ENCODE measurements at places on chromosomes 6 and 20.

DNA sequence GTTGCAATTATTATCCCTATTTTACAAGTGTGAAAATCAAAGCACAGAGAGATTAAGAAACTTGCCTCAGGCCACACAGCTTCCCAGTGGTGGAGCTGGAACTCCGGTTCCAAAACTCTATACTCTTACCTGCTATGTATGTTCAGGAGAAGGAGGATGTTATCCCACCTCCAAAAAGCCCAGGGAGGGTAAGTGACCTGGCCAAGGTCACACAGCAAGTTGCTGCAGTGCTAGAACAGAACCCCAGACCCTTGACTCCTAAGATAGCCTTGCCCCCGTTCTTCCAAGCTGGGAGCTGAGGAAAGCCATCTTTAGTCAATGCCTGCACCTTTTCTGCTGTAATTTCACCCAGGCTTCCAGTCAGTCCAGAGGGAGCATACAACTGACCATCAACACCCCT, 42.3 kb downstream of the BPIFB1 start:
- no peak for DNase-seq

DNA sequence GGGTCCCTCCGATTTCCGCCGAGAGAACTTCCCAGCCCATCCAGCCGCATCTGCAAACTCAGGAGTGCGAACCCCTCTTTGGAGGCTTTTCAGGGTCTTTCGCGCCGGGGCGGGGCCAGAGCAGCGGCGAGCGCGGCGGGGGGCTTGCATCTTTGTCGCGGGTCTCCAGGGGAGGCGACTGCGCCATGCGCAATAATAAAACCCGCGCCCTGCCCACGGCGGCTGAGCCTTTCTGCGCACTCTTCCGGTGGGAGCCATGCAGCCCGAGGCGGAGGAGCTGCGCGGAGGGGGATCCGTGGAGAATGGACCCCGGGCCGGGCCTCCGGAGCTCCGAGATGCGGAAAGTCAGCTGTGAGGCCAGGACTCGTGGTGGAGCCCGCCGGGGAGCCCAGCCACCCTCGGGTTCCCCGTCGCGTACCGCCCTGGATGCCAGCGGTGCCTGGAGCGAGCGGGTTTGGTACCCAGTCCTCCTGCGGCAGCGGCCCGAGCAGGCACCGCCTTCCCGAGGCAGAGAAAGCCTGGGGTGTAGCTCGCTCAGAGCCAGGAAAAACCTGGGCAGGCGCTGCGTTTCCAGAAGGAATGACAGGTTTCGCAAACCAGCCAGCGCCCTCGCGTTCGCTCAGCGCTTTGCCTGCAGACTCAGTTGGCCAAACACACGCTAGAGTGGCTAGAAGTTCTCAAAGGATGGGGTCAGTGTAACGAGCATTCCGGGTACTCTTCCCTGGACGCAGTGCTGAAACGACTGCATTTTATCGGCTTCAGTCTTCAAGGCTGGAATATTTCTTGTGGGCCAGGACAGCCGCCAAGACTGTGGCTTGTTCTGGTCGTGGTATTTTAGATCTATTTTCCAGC, 1.2 kb downstream of the AKAP12 start:
- no peak for DNase-seq

DNA sequence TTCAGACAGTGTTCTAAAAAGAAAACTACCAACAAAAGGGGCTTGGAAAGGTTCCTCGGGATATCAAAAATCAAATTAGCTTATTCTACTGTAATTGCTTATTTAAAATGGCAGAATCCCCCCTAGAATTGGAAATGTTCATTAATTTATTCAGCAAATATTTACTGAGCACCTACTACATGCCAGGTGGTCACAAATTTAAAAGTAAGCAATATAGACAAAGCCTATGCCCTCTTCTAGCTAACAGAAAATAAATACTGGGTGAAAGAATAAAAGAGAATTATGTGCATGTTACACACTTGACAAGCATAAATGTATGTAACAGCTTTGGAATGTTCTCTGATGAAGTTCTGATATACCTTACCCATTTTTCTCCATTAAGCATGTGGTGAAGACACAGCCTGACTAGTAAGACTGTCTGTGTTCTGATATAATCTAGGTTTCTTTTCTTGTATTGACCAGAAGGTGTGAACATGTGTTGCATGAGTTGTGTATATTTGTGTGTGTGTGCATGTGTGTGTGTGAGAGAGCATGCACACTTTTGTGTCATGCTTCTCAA, 606.7 kb upstream of the CITED2 start:
- DNase-seq: no peak

GRCh38 chr6:33118525-33119123, 42.8 kb downstream of the HLA-DPB1 start:
- DNase-seq: no peak

DNA sequence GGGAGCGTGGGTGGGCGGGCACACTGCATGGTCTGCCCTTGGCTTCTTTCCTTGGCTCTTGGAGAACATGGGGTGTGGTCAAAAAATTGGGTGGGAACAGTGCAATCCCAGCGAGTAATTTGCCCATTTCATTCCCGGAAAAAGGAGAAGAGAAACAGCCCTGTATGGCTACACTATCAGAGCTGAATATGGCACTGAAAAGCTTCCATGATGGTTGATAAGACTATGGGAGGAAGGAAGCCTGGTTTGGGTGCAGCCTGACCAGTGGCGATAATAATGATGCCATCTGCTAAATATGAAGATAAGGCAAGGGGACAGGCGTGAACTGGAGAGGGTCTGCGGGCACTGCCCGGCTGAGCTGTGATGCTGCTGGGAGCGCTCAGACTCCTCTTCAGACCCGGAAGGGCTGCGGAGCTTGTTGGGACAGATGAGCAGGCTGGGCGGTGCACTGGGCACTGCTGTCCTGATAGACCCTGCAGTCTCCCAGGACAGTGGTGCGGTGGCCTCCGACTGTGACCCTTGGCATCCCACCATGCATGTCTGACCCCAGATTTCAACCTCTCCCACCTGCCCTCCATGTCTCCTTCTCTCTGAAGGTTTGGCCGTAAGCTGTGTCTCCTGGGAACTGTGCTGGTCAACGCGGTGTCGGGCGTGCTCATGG, 10.2 kb downstream of the SLC22A1 start:
- peak; percentile 84 for DNase-seq

DNA sequence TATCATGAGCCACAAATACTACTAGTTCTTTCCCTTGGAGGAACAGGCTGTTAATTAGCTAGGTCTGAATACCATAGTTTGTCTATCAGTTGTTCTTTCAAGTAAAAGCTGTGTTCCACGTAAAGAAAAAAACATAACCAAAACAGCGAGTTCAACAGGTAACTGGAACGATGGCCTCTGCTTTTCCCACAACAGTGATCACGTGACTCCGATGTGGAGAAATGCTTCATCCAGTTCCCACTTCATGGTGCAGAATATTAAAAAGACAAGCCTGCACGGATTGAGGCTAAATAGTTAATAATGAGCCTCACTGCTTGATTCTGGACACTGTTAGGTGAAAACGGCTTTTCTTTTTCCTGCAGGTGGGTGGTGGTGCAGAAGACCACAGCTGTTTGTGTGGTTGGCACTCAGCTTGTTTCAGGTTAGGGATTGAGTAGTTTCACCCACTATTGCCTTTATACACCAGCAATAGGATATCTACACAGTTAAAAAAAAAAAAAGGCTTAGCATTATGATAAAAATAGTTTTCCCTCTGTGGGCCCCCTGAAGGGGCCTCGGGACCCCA, 88.1 kb downstream of the DACT2 start:
- DNase-seq: no peak

GRCh38 chr20:764255-764654, 4.0 kb downstream of the SLC52A3 start:
- no peak for DNase-seq
